Activated naive CD8-positive, alpha-beta T cell treated with anti-CD3 and anti-CD28 coated beads for 36 hours (primary cell): ENCODE measurements at places on chromosomes 16 and 17.

GRCh38 chr17:21376759-21377690 is 868 bp downstream of the KCNJ12 start:
- no peak for DNase-seq

DNA sequence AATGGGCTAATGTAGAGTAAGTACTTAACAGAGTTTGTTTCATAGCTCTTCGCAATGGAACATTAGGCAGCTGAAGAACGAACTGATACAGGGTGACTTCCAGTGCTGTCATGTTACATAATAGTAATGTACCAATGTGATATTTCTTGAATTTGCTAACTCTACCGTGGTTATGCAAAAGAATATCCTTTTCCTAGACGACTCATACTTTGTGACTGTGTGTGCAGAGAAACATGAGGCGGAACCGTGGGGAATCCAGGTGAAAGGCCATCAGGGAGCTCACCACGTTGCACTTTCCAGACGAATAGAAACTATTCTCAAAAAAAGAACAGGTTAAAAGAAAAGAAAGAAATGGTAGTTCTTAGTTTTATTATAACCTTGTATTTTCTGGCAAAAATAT is 13.2 kb downstream of the NOB1 start:
- no peak for DNase-seq

- DNase-seq = no peak
Measured at GRCh38 chr16:50879873-50880695, 138.2 kb downstream of the CYLD start.

GRCh38 chr16:29011851-29012250 is 27.0 kb downstream of the LAT start:
- no peak for DNase-seq

GRCh38 chr17:9220398-9221146 is 199.3 kb downstream of the NTN1 start:
- DNase-seq = no peak

DNA sequence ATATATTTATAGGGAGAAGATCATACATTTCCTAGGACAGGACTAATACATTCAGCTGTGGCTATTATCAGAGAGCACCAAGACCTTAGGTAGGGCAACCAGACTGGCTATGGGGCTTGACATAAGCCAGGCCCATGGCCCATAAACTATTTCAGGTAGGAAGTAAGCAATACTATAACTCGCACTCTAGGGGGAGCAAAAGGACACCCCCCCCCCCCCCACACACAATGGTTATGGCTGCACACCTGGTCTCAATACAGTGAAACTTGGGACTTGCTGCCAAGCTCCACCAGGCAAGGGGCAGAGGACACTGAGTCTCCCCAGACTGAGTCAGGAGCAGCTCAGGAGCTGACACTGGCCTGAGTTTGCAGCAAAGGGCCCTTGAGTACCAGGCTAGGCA is 348.9 kb upstream of the ASIC2 start:
- no peak for DNase-seq

GRCh38 chr17:58508341-58509067 is 5.9 kb downstream of the MTMR4 start:
- no peak for DNase-seq

GRCh38 chr16:56609463-56609921 is 1.1 kb downstream of the MT2A start:
- DNase-seq = peak; percentile 79
